ENCODE measurements at places on chromosomes 3 and 15.

DNA sequence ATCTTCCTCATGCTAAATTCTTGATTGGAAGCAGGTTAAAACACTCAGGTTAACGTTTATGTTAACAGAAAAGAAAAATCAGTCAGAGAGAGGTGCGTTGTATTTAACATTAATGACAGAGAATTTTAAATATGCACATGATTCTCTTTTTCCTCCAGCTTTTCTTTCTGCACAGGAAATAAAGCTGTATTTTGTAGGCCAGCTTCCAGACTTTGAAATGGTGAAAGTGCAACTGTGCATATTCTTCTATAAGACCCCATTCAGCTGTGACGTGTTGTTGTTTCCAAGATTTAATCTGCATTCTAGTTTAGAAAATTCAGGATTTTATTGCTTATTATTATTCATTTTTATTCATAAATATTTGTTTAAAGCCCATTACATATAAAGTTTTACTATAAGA, 11.8 kb downstream of the MBNL1 start:
- no peak for DNase-seq

GRCh38 chr3:110741891-110742290, 329.7 kb upstream of the NECTIN3 start:
- DNase-seq = no peak

- no peak for DNase-seq
These were observed 140.0 kb upstream of the MLF1 start for GRCh38 chr3:158430968-158431367.

DNA sequence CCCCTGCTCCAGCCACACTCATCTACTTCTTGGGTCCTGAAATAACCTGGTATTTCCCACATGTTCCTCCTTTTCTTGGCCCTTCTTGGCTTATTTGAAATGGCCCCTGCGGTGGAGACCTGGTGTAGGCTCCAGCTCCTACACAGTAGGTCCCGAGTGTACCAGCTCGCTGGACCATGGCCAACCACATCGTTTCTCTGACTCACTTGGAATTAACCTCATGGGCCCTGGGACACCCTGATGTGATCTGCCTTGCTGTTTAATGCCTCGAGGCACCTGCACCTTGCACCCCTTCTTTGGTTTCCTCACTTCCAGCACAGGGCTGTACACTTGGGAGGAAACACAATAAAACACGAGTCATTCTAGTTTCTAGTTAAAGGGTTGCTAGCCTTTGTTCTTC, 60.3 kb downstream of the FEM1B start:
- DNase-seq = no peak

- no peak for DNase-seq
These were observed 65.6 kb downstream of the PLSCR2 start for GRCh38 chr3:146403792-146404191.

DNA sequence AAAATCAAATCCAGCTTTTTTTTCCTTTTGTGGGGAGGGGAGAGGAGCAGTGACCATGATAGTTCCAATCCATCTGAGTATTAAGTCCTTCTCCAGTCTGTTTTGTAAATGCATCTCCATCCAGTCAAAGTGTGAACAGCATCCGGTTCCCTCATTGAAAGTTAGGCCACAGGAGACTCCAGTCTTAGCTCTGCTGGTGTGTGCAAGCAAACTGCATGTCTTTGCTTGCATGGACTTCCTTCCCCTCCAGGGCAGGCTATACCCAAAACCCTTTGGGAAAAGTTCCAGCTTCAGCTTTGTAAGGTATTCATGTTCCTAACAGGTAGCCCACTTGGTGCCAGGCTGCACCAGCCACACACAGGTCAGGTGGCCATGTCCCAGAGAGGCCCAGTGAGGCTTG, 3.1 kb upstream of the MAN2C1 start:
- DNase-seq = no peak

DNA sequence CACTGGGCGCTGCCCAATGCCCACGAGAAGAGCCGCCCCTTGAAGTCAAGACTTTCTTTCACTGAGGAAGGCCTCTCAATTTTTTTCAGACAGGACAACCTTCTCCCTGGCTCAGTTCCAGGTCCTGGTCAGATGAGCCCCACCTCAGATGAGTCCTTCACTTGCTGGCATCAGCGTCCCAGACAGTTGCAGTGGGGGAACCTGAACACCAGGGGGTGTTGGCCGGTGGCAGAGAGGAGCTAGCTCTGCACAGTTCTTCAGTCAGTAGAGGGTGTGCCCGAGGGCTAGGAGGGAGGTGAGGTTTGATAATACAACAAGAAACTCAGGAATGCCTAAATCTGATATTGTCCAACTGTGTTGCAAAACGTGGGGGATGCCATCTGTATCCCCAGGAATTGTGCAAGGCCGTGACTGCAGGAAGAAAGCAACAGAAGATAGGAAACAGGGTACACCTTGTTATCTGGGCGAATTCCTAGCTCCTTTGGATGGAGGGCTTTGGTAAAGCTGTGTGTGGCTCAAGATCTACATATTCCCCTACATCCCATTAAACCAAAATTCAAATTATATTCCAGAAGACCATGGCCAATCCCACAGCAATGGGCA, 34.3 kb downstream of the CCR3 start:
- DNase-seq = no peak

GRCh38 chr3:167929968-167930367, 165.8 kb downstream of the GOLIM4 start:
- no peak for DNase-seq

DNA sequence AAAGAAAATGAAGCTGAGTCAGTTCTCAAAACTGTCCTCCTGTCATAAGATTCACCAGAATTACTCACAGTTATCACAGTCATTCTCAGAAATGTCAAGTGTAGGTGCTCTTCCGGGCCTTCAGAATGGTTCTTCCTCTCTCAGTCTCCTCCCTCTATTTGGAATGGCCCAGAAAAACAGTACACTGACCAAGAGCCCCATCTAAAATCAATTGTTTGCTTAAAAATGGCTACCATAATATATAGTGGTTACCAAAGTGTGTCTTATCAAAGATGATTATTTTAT, 99.8 kb downstream of the MECOM start:
- DNase-seq = no peak

DNA sequence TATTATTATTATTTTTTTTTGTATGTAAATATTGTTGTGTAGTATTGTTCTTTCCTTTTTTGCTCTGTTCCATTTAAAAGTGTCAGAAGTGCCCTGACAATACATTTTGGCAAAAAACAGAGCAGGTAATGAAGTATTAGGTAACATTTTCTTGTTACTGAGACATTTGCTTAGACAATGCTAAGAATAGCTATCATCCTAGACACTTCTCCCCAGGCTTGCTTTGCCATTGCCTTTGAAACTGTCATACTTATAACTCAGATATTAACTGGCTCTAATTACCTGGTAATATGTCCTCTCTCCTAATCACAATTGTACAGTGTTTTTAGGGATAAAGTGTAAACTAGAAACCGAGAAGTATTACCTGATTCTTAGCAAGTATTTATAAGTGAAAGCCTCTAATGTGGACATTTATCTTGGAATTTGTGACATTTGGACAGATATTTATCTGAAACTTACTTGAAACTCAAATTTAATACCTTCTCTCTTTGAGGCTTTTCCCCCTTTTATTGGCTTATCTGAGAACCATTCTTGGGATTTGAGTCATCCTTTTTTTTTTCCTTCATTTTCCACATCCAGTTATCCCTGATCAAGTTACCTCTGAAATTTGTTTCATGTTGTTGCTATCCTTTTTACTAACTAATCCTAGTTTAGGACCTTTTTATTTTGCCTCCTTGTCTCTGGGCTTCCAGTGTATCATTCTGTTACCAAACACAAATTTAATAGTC, 13.1 kb downstream of the ARIH1 start:
- DNase-seq = no peak

DNA sequence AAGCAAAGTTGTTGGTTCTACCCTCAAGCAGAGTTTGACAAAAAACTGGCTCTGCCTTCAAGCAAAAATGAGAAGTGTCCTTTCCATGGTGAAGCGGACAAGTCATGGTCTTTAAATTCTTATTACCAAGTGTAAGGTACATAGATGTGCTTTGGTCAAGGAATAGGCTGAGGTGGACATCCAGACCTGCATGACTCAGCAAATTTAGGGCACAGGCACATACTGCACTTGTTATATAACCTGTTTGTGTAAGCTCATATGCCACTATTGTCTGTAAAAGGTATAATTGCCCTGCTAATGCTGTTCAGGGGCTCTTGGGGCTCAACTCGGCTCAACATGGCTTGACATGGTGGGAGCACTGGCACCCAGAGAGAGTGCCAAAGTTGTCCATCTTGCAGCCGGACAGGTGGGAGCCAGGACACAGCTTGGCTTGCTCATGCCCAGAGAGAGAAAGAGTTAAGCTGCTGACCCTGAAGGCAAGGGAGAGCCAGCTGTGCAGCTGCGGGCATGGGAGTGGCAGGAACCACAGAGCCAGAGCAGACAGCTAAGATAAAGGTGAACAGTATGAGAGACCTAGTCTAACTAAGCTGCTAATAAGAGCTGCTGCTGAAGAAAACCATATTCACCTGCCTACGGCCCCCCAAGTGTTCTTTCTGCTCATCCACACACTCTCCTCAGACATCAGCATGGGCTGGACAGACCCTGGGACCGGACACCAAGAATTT, 17.7 kb downstream of the MCCC1 start:
- DNase-seq = no peak

GRCh38 chr15:80689716-80690115, 5.4 kb upstream of the ABHD17C start:
- no peak for DNase-seq

- DNase-seq = no peak
These were observed 530.7 kb upstream of the CFAP20DC start for GRCh38 chr3:59580499-59580898.

DNA sequence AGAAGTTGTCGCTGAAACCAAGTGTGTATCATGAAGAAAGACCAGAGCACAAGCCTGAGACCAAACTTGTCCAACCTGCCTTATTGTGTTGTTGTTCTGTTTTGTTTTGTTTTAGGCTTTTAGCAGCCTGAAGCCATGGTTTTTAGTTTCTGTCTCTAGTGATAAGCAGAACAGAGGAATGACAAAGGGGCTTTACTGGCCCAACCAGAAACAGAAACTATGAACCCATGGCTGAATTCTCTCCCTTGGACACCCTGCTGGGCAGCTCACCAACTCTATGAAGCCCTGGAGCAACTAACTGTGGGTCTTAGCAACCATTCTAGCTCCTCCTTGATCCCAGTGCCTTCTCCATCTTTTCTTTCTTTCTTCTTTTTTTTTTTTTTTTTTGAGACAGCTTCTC, 30.3 kb downstream of the HCLS1 start:
- DNase-seq = no peak

- DNase-seq = no peak
These were observed 166.9 kb downstream of the SMAD6 start for GRCh38 chr15:66868918-66869317.

- no peak for DNase-seq
These were observed 198.2 kb downstream of the SSR3 start for GRCh38 chr3:156356537-156357363.

DNA sequence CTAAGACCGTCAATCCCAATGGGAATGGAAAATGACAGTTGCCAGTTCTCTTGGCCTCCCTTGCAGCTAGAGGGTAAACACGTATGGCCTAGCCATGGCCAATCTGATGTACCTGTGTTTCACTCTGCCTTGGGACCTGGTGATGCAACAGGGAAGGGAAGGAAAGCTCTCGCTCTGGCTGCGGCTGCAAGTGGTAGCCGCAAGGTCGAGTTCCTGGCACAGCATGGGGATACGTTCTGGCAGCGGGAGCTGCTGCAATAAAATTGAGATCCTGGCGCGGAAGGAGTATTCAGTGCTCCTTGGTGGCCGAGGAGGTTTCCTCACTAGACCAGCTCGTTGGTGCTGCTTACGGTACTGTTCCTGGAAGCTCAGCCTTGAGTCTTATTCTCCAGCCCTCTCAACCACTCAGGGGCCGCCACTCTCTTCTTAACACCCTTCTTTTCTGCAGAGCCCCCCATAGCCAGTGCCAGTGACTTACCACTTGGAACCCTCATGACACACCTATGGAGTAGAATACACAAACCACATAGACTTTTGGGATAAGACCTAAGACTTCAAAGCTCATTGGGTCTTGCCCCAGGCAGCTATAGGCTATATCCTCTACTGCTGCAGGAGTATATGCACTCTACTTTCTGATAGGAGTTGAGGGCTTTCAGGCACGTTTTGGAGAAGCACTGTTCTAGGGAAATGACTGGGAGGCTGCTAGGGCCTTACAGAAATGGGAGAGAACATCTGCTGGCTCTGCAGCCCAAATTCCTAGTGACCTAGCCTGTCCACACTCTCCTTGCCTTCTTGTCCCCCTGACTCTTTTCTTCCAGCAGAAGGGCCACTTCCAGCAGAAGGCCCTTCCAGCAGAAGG, 2.7 kb downstream of the KY start:
- DNase-seq = no peak

- DNase-seq = no peak
These were observed 8.2 kb upstream of the C3orf38 start for GRCh38 chr3:88141458-88142083.

DNA sequence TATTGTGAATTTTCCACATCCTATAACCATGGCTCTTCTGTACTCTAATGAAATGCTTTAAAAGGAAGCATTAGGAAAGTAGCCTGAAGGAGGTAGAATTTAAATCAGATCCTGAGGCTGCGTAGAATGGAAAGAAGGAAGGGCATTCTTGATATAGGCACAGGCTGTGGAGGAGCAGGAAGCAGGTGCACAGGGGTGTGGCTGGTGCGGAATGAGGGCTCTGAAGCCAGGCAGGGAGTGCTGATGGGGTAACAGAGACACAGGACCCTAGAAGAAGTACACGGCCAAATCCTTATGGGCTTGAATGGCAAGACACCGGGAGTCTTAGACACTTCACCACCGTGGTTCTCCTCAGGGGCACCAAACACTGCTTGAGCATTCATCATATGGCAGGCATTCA, 97.0 kb downstream of the MYLK start:
- DNase-seq = no peak

DNA sequence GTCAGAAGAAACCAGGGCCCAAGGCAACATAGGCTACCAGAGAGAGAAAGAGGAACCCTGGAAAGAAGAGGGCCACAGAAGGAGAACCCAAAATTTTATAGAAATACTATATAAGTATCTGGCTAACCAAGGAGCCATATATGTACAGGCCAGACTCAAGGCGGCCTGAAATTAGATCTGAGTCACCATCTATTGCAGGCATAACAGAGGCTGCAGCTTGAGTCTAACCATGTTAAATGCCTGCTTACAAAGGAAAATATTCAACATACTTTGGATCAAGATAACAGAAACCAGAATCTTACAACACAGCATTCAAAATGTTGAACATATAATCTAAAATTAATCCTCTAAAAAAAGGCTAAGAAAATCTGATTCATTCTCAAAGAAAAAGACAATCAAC, 23.1 kb downstream of the IGSF11 start:
- DNase-seq = no peak

GRCh38 chr15:99502182-99502581, 63.6 kb upstream of the MEF2A start:
- no peak for DNase-seq

GRCh38 chr15:78065973-78066946, 11.3 kb downstream of the TBC1D2B start:
- DNase-seq = no peak

GRCh38 chr3:120341658-120342346, 7.4 kb downstream of the LRRC58 start:
- DNase-seq = no peak

- DNase-seq = no peak
These were observed 26.2 kb upstream of the LRTM1 start for GRCh38 chr3:54954022-54954421.
